ENCODE measurements at places on chromosomes 16 and 17.

DNA sequence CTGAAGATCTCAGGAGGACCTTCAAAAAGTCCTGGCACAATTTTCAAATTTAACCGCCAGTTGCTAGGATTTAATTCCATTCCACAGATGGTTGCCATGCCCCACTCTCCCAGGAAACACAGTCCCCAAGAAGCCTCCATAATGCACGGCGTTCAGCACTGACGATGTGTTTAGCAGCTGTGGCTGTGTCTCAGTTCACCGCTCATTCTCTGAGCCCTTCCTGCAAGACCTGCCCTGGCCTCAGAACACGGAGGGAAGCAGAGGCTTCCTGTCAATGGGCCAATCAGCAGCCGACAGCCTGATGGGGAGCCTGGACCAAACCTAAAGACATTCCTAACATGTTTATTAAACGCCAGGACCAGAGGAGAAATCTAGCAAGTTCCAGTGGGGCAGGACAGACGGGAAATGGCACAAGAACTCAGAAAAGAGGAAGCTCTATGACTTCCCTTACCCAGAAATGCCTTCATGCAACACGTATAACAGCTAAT, 4.9 kb downstream of the MYLK3 start:
- DNase-seq = peak; percentile 28

GRCh38 chr17:51120357-51120738, 320 bp downstream of the SPAG9 start:
- peak; percentile 80 for DNase-seq

GRCh38 chr17:45908460-45908859, 14.1 kb downstream of the MAPT start:
- DNase-seq = no peak

DNA sequence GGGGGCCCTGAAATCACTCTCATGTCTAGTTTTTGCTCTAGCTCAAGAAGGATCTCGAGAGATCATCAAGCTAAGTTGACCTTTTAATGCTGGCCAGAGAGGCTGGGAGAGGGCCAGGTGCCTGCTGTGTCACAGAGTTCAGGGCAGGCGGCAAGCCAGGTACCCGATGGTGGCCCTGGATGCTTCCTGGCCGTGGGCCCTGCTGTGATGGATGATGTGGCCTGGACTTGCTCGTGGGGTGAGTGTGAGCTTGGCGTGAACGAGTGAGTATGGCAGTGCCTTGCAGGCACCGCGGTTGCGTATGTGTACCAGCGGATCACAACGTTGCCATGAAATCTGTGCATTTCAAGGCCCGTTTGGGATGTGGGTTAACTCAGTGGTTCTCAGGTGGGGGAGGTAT, 7.4 kb downstream of the IRF8 start:
- DNase-seq = no peak

DNA sequence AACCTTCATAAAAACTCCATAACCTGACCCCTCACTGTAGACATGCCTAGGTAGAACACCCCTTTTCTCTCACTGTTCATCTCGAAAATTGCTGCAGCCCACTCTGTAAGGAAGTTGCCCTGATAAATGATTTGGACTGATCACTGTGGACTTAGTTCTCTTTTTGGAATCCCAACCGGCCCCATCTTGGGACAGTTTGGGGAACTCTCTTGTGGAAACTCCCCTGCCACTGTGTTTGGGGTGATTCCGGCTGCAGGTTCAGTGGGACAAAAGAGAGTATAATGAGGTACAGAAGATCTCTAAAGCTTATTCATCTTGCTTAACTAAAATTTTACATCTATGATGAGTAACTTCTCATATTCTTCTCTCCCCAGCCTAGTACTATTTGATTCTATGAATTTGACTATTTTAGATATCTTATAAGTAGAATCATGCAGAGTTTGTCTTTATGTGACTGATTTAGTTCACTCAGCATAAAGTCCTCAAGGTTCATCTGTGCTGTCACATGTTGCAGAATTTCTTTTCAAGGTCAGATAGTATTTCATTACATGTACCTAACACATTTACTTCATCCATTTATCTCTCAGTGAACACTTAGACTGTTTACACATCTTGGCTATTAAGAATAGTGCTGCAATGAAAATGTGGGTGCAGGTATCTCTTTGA, 84.9 kb downstream of the ABCA8 start:
- no peak for DNase-seq

- DNase-seq = no peak
Measured at GRCh38 chr16:84699147-84699711, 571 bp upstream of the USP10 start.

GRCh38 chr17:33096161-33096560, 104.5 kb downstream of the SPACA3 start:
- DNase-seq = no peak

- peak; percentile 18 for DNase-seq
Measured at GRCh38 chr17:70313086-70313852, 143.9 kb downstream of the KCNJ2 start.

- DNase-seq = no peak
Measured at GRCh38 chr17:66963521-66963908, 992 bp upstream of the CACNG4 start.

GRCh38 chr16:47666434-47666833, 205.3 kb downstream of the PHKB start:
- no peak for DNase-seq

GRCh38 chr17:36933512-36934143, 3.6 kb upstream of the LHX1 start:
- DNase-seq = no peak

- no peak for DNase-seq
Measured at GRCh38 chr16:56201030-56201429, 9.7 kb downstream of the GNAO1 start.

DNA sequence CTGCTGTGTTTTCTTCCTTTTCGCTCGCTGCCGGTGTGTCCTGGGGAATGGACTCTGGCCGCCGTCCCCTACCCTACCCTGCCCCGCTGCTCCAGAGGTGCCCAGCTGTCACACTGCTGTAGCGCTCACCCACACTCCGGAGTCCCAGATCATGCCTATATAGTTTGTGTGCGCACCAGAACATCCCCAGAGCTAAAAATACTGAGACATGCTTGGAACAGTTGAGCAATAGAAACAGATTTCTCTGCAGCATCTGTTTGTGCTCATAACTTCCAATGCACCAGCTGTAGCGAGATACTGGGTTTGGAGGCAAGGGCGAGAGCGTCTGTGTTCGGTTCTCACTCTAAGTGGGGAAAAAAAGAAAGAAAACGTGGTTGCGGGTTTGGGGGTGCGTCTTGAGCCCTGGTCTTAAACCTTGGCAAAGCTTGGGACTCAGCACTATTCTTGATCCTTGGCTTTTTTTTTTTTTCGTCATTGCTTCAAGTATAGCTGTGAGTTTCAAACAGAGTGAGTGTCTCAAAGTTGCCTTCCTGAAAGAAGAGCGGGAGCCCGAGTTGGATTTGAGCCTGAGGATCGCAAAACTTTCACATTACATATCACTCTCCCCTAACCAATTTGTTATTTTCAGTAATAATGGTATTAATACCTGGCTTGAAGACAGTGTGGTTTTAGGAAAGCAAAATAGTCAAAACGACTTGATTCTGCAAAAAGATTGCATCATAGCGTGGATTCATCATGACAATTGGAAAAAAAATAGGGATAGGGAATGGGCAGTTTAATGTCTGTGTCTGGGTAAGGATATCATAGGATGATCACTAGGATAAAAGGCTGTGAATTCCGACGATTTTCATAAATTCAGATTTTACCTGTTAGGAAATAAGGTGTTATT, 621 bp downstream of the KCNJ2 start:
- DNase-seq = no peak

DNA sequence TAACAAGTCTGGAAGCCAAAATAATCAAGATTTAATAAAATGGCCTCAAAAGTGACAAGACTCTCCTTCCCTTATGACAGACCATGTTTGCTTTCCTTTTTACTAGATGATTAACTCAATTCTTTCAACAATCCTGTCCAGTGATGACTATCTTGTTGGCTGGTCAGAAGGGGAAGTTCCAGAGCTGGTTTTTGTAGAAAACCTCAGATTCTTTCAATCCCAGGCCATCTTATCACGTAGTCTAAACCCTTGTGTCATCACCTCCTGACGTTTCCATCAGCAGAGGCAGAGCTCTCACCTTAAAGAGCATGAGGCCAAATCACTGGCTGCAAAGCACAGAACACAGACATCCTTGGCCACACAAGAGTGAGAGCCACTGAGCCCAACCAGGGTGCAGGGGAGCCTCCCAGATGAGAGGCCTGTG, 125.3 kb downstream of the ANKRD11 start:
- DNase-seq = no peak

DNA sequence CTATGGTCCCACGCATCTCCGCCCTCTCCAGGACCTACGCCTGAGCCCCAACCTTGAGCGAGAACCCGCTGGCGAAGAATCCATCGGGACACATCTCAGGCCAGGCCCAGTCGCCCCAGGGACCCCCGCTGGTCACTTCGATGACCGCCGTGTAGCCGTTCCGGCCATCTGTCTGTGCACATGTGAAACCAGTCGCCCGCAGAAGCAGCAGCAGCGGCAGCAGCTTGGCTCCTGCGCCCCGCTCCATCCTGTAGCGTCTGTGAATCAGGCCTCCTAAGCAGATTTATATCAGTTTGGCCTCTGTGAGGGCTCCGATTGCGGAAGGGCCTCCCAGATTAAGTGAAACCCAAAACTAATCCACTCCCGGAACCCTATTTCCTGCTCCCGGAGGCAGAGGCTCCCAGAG, at the start of gene VMO1:
TSS of gene VMO1 (minus strand) at position 259 of the 406 bp plus-strand sequence. CDS start at position 247, 12 bp downstream.
- DNase-seq = no peak

All from GM06990 (cell line).